Body of pancreas (tissue), 4 donors: ENCODE measurements at places on chromosomes 3 and 15. TPM values are rescaled to one million over a fixed set of nuclear protein-coding genes. Genes with fewer than 3 reads are reported as not detected.
A peak's percentile ranks its signal among the peaks of the same experiment; 100 is the strongest.

Gene SUCNR1
- total RNA-seq, result 0.33 TPM

Gene COL8A1
- total RNA-seq, result 0.99 TPM

Gene SLC12A1
- not detected for total RNA-seq

Gene B3GNT5
- 5.4 TPM for total RNA-seq

Gene ACTC1
- 2.1 TPM for total RNA-seq

Gene OXNAD1
- 13.5 TPM for total RNA-seq

Gene SPINK8
- total RNA-seq, result not detected

DNA sequence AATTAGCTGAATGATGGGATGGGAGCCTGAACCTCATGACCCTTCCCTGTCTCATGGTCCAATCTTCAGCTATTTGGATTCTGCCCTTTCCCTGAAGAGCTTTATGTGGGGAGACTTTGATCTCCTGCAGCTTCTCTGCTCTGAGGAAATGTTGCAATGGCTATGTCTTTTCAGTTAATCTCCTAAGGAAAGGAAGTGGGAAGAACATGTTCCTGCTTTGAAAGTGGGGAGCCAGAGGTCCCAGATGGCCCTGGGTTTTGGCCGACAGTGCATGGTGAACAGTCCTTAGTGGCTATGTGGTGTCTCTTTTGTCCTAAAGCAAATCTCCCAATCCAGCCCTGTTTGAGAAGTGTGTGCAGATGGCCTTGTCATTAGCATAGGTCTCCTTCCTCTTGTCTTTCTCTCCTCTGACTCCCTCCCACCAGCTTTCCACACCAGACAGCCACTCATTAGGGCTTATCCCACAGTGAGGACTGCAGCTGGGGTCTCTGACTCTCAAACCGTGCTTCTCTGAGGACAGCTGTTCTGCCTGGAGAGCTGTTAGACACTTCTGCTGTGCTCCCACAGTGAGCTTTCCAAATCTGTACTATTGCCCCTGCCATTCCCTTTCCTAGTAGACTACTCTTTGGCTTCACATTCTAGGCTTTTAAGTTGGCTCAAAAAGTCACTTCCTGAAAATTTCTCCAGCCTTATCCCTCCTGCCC, 365.8 kb upstream of the UMPS start:
- DNase-seq, result no peak

DNA sequence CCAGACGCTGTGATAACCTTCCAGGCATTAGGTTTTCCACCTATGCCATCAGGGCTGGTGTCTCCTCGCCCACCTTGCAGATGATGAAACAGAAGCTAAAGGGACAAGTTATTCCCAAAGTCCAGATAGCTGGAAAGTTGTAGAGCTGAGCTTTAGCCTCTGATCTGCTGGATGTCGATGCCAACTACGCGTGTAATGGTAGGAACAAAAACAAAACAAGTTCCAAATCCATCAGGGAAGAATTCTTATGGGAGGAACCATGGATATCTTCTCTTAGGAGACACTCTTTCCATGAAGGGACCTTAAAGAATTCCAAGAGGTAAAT, 28.1 kb upstream of the RHO start:
- no peak for DNase-seq

GRCh38 chr15:70494852-70495571, 268.3 kb downstream of the UACA start:
- no peak for DNase-seq

GRCh38 chr3:86109434-86109833, 881.5 kb downstream of the VGLL3 start:
- DNase-seq, result no peak

DNA sequence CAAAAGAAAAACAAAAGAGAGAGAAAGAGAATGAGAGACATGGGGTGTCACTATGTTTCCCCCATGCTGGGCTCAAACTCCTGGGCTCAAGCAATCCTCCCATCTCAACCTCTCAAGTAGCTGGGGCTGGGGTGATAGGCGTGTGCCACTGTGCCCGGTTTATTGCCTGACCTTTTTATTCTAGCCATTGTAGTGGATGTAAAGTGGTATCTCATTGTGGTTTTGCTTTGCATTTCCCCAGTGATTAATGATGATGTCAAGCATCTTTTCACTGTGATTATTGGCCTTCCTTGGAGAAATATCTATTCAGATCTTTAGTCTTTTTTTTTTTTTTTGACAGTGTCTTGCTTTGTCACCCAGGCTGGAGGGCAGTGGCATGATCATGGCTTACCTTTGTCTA, 37.7 kb upstream of the GK5 start:
- no peak for DNase-seq

- peak; percentile 93 for DNase-seq
Measured at GRCh38 chr3:48656061-48656840, 6.4 kb downstream of the CELSR3 start.

GRCh38 chr3:2652386-2652785, 457.8 kb downstream of the IL5RA start:
- DNase-seq, result no peak

DNA sequence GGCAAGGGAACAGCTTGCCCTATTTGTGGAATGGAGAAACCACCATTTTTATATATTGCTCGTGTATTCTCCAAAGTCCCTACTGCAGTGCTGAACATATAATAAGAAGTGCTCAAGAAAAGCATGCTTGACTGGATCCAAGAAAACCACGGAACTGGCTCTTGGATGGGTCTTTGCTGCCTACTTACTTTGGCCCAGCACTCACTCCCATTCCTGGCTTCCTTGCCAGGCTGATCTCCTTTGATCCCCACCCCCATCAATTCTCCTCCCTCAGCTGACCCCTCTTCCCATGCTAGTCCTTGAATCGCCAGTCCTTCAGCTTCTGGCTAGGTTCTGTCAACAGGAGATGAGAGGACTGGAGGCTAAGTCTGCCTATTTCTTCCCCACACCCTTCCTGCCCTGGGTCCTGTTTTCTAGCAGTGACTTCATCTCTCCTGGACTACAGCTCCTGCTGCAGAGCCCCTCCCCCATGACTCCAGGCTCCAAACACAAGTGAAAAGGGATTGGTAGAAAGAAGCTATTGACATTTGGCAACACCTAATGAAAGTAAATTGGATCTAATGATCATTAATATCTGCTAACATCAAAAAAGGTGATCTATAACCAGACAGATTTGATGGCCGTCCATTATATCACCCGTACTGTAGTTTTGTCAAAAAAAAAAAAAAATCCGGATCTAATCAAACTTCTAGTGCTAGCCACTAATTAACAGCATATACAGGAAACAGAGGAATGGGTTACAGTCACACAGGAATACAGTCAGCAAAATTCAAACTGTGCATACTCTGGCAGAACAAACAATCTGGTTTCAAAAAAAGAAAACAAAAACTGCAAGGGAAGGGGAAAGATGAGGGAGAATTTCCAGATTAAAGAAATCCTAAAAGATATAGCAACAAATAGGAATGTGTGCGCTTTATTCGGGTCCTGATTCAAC, 7.8 kb downstream of the FAM240A start:
- peak; percentile 36 for DNase-seq

- no peak for DNase-seq
Measured at GRCh38 chr15:96768435-96768789, 437.9 kb downstream of the NR2F2 start.

DNA sequence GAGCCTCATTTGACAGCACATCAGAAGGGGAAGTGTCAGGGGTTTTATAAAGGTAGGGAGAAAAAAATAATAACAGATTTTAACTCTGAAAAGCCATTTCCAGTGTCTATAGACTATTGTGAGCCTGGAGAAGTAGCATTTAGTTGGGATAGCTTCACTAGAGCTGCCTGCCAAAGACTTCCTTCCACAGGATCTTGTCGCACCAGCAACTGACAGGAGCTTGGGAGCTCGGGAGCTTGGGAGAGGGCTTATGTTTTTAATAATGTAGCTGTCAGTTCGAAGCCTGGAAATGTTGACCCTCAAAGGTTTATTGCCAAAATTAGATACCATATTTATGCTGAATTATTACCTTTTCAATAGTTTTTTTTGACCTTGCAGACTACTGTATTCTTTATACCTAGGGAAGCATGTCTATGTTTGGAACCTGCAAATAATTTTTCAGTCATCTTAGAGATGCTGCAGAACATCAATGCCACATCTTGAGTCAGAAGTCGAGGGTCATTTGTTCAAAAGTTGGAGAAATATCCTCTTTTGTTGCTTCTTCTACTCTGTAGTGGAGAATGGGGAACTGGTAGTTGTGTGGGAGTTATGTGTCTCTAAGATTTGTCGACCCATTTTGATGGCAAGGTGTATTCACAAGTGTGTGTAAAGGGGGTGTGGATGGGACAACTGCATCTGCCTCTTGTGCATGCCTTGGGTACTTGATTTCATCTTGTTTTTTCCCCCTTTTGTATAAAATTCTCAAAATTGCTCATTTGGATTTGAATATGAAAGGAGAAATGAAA, 41.7 kb downstream of the ARPP21 start:
- DNase-seq, result no peak

- DNase-seq, result no peak
Measured at GRCh38 chr3:42712688-42713372, 10.2 kb upstream of the HHATL start.

- DNase-seq, result no peak
Measured at GRCh38 chr3:183400352-183400751, 28.1 kb downstream of the MCF2L2 start.

DNA sequence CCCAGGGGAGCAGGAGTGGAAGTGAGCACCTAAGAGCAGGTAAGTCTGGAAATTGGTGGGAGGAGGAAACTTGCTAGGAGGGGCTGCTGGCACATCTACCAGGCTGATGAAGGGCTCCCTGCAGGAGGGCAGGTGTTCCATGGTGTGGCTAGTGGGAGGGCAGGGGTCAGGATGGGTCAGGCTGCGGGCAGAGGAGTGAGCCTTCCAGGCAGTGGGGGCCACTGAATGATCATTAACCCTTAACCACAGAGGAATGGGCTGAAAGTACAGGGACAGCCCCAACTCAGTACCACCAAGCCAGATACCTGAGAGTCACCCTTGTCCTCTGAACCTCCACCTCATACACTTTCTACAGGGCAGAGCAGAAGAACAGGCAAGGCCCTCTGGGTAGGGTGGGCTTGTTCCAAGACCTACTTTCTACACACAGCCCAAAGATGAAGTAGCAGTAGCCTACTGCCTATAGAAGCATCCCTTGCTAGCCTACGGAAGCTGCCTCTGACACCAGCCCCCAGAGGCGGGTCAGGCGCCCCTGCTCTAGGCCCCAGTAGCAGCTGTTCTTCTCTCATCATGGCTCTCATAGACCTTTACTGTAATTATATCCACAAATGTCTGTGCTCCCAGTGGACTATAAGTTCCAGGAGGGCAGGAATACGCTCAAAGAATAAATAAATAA, 4.6 kb downstream of the RAB6B start:
- DNase-seq, result no peak

DNA sequence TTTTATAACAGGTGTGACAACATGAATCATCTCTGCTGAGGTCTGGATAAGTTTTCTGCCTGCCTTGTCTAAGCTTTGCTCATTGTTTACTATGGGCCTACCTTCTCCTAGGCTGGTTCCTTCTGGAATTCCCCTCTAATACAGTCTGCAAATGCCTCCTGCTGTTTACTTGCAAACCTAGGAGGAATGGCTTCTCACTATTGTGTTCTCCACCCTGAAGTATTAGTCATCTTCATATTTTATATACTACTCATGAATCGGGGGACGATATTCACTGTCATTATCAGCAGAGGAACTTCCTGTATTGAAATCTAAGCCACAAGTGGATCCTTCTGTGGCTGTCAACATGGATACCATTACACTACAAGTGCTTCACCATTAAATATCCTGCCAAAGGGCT, 154.8 kb downstream of the PLCL2 start:
- DNase-seq, result no peak

DNA sequence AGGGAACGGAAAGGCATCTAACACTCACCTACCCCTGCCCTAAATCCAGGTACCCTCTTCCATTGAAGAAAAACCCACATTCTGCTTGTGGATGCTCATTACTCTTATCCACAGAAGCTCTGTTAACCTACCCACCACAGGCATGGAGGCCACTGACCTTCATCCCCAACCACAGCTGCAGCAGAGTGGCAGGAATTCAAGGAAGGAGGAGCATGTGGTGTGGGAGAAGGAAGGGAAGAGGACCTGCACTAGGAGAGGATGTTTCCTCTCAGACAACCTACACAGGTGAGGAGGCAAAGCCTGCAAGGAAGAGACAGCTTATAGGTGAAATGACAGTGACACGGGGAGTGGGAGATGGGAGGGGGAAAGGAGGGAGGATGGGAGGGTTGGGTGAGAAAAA, 192.5 kb upstream of the TSC22D2 start:
- no peak for DNase-seq

- DNase-seq, result no peak
Measured at GRCh38 chr15:60912984-60913697, 316.0 kb downstream of the RORA start.

DNA sequence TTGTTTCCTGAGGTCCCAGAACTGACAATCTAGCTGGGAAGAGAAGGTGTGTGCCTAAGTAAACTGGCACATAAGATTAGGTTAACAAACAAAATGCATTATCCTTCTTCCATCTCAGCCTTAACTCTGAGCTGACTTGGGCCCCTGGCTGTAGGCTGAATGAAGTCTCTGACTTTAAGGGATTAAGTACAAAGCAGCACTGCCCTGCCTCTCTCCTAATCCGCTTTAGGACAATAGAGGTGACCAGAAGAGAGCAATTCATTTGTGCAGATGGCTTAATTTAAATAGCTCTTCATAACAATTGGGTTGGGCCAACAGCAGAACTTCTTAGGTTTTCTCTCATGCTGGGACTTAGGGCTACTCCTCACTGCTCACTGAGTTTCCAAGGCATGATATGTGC, 181.6 kb upstream of the SOX14 start:
- DNase-seq, result no peak

GRCh38 chr3:71132995-71133730, 450.4 kb downstream of the FOXP1 start:
- DNase-seq, result no peak

- DNase-seq, result no peak
Measured at GRCh38 chr15:37792351-37792750, 142.1 kb upstream of the TMCO5A start.

GRCh38 chr3:48086705-48087104, 70.5 kb upstream of the MAP4 start:
- no peak for DNase-seq

GRCh38 chr3:35320646-35321407, 318.5 kb upstream of the ARPP21 start:
- DNase-seq, result no peak

- DNase-seq, result no peak
Measured at GRCh38 chr3:64508140-64508539, 179.7 kb downstream of the ADAMTS9 start.

DNA sequence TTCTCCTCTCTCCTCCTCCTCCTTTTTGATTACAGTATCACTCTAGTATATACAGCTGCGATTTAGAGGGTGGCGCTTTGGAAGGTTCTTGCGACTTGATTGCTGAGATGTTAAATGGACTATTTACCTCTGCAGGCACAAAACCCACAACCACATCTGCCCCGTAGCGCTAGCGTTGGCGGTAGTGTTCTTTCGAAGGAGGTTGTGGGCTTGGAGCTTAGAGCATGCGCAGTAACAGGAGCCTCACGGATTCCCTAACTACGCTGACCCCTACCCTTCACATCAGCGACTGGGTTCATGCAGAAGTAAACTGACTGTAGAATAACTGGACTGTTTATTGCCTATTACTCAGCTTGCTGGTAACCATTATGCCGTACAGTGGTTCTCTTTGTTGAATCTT, 58.0 kb downstream of the CGGBP1 start:
- peak; percentile 29 for DNase-seq

- DNase-seq, result no peak
Measured at GRCh38 chr3:150080058-150080730, 109.5 kb upstream of the PFN2 start.

- peak; percentile 7 for DNase-seq
Measured at GRCh38 chr3:176430244-176431037, 766.8 kb downstream of the TBL1XR1 start.

- no peak for DNase-seq
Measured at GRCh38 chr3:24199775-24200247, 254.7 kb downstream of the NR1D2 start.

GRCh38 chr3:18062657-18063025, 320.2 kb upstream of the TBC1D5 start:
- no peak for DNase-seq
